ENCODE measurements at places on chromosomes 6 and 20.

DNA sequence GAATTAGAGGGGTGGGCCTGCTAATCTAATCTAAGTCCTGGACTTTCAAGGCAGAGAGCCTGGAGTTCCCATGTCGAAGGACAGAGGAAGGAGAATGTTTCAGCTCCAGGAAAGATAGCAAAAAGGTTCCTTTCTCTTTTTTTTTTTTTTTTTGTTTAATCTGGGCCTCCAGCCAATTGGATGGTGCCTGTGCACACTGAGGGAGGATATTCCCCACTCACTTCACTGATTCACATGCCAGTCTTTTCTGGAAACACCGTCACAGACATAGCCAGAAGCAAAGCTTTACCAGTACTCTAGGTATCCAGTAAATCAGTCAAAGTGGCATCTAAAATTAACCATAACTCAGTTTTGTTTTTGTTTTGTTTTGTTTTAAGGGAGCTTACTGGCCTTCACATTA is 721.1 kb downstream of the TENT5A start:
- DNase-seq: no peak

DNA sequence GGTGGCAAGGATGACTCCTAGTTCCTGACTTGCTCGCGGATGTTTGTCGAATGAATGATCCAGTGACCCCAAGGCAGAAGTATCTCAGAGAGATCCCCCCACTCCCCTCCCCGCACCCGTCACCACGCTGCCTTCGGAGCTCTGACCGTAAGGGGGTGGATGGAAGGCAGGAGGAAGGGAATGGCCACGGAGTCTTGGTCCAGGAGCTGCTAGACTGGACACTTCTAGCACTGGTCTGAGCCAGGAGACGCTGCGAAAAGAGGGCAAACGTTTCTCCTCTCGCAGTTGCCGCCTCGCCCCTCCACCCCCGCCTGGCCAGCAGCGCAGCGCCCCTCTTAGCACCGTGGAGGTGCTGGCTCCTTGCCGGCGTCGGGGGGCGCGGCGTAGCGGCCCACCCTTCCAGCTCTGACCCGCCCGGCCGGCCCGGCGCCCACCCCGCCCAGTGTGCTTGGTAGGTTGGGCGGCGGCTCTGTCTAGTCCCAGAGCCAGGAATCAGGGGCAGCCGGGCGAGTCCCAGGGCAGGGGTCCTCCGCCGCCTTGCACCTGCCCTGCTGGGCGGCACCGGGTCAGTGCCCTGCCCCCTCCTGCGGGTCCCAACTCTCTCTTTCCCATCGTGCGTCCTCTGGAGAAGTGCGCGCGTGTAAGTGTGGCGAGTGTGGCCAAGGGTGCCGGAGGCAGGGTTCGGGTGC is 2.4 kb upstream of the DBNDD2 start:
- DNase-seq: no peak

DNA sequence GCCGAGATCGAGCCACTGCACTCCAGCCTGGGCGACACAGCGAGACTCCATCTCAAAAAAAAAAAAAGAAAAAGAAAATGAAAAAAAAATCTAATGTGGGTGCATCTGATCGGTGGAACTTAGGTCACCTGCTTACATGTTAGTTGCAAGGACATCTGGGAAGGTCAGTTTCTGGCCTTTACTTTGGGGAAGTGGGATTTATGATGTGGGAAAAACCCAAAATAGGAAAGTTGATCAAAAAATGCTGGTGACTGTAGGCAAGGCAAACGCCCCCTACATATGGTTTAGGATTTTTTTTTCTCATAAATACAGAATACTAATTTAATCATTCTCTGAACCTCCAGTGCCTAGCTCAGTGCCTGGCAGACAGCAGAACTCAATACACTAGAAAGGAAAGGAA is 69.2 kb upstream of the PIM1 start:
- DNase-seq: no peak

DNA sequence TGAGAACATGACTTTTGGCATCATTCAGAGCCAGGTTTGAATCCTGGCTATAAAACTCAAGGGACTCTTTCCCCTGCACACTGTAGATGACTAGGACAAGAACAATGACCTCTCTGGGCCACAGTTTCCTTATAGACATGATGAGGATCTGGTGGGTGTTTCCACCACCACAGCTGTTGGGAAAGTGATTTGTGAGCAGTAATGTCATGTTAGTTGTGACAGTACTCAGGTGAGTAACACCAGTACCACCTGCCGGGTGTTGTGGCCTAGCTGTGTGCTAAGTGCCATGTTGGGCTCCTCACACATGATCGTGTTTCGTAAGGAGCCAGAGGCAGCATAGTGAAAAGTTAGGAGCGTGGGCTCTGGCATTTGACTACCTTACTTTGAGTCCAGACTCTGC is 24.1 kb downstream of the HM13 start:
- no peak for DNase-seq

- no peak for DNase-seq
These were observed 9.3 kb downstream of the ANGPT4 start for GRCh38 chr20:906703-907270.

- no peak for DNase-seq
These were observed 283.9 kb upstream of the FOXQ1 start for GRCh38 chr6:1027795-1028569.

- DNase-seq: no peak
These were observed 184.3 kb downstream of the CARMIL1 start for GRCh38 chr6:25463441-25463840.

GRCh38 chr6:71347119-71347518 is 58.5 kb downstream of the OGFRL1 start:
- no peak for DNase-seq

GRCh38 chr6:33619166-33619840 is 1.8 kb upstream of the ITPR3 start:
- DNase-seq: no peak

GRCh38 chr6:156780102-156780641 is 3.0 kb downstream of the ARID1B start:
- DNase-seq: peak; percentile 59

- DNase-seq: no peak
These were observed 11.0 kb upstream of the PDSS2 start for GRCh38 chr6:107470364-107470763.

GRCh38 chr20:20824924-20825584 is 112.6 kb upstream of the RALGAPA2 start:
- no peak for DNase-seq

- no peak for DNase-seq
These were observed 966.6 kb downstream of the HACE1 start for GRCh38 chr6:103893141-103893581.

DNA sequence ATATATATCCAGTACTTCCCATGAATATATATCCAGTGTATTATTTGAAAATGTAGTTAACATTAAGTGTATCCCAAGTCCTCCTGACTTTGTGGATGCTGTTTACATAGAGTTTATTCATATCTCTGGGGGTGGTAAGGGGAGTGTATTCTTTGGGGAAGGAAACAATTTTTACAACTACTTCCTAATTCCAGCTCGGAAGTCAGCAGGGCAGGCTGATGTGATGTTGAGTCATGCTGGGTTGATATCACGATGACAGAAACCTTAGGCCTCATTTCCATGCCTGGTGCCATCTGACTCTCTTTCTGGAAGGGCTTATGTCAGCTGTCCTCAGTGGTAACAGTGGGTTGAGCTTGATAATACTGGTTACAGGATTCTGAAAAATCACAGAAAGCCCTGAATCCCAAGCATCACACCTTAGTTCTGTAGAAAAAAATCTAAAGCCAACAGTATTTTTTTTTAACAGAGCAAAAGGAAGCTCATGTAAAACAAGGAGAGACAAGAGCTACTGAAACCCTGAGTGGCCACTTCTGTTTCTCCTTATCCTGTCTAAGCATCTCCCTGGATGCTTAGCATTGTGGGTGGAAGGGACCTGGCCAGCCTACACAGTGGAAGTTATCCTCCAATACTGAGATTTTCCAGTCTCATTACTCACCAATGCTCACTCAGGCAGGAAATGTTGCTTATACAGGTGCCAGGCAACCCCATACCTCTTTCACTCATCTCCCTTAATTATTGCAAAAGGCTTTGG is 75.2 kb upstream of the IYD start:
- no peak for DNase-seq

- no peak for DNase-seq
These were observed 46.8 kb downstream of the SNX5 start for GRCh38 chr20:17921774-17922173.

DNA sequence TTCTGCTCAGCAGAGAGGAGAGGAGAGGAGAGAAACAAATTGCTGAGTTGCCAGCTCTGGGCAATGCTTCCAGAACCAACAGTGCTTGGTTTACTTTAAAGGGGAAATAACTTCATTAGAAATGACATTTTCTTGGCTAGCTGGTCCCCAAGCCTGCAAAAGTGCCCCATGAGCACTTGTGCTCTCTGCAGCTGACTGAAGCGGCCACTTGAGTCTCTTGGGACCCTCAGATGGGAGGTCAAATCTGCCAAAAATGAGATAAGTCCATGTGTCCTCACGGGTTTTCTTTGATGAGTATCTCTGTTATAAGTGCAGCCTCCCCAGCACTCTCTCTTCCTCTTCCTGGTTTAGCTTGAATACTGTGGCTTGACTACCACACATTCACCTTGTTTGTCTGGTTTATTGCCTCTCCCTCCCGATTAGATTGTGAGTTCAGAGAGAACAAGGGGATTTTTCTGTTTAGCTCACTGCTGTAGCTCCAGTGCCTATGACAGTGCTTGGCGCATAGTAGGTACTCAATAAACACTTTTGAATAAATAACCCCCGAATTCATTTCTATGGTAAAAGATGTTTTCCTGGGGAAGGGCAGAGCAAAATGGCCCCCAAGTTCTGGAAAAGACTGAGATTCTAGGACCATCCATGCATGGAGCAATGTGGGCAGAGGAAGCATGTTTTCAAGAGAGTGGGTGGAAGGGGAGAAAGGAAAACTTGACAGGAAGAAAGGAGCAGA is 7.0 kb upstream of the RIN2 start:
- no peak for DNase-seq

DNA sequence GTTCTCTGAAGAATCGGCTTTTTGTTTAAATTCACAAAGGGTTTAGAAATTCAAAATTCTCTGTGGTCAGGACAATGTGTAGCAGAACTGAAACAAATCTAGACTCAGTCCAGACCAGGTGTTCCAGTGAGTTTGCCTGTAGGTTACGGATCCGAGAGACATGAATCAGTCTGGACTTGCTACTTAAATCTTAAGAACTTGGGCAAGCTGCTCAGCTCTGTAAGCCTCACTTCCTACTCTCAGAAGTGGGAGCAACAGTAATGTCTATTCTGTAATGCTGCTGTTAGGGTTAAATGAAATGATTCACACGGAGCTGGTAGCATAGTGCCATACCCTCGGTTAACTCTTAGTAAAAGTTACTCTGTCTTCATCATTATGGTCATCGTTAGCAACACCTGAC is 37.7 kb downstream of the HECA start:
- no peak for DNase-seq

DNA sequence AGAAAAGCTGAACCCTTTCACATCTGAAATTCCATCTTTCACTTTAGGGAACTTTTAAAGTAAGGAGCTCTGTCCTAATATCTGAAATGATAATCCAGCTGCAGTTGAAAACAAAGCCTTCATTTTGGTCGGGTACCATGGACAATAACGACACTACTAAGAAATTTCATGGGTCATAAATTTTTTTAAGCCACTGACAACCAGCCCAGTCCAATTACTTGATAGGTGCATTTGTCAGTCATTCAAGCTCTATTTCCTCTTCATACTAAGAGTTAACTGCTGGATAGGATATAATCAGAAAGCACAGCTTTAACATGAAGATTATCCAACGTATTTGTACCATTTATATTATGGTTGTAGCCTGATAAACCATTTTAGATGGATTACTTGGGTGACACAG is 52.5 kb downstream of the MMUT start:
- DNase-seq: no peak

DNA sequence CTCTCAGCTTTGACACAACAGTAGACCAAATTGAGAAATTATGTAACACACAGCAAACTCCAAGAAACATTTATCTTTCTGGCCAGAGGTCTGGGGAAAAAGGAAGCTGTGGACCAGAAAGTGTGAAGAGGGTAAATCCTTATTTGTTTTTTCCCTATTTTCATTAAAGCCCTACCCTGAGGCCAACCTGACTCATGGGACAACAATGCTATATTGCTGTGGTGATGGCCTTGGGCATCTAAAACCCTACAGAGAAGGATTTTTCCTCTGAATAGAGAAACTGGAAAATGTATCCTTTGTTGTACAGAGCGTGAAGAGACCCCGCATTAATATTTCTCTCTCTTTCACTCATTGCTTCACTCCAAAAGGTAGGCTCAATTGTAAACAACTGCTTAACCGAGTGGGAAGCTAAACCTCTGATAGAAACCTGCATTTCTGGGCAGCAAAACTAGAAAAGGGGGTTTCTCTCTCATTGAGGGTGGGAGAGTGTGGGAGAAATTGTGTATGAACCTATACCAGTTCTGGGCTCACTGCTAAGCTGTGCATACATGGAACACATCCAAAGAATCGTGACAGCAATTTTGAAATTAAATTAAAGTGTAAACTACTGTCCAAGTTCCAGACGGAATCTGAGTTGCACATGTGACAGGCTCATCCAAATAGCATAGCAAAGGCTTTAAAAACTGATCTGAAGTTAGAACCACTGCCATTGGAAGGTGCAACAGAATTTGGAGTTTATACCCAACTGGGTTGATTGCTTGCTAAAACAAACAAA is 175.5 kb downstream of the CLVS2 start:
- DNase-seq: no peak

DNA sequence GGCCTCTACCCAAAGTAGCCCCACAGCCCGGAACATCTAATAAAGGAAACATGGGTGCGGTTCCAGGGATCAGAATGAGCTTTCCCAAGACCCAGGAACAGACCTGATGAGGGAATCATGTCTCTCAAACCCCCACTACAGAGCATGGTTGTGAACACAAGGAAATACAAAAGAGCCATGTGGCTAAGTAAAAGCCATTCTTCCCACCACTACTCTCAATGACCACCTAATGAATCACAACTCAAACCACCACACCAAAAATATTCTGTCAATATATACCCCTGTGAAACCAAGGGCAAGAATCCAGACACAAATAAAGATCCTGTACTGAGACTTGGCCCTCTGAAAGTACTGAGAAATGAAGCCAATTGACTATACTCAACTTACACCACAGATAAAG is 20.9 kb upstream of the COL21A1 start:
- no peak for DNase-seq

GRCh38 chr20:52239102-52239501 is 47.5 kb upstream of the ZFP64 start:
- no peak for DNase-seq

DNA sequence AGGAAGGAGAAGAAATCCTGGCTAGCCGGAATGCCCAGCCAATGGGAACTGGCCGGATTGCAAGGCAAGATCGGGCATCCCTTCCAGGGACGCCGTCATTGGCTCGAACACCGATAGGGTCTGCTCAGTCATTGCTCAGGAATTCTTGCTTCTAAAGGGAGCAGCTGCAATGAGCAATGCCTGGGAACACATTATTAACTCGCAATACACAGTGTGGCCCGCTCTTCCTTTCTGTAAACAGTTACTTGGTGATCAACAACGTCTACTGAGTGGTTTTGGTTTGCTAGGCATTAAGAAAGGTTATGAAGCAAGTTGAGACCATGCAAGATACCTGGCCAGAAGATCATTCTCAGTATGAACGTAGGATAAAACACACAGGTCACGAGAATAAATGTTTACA is 165.4 kb upstream of the CITED2 start:
- no peak for DNase-seq

Measured in T-helper 22 cell (primary cell).